ENCODE measurements at places on chromosomes 3 and 15.

DNA sequence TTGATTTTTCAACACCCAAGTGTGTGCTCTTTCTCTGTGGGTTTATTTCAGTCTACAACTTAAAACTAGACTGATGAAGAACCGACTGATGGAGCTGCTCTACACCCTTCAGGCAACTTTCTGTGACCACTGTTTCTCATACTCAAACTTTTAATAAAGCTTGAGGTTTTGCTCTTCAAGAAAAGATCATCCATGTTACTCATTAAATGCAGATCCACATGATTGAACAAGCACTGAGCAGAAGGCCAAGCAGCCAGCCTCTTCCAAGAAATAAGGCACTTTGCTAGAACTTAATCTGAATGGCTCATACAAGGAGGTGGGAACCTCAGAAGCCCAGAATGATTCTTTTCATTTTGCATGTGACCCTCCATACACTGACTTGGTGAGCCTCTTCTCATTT is 8.7 kb downstream of the SLC27A2 start:
- DNase-seq: no peak

- no peak for DNase-seq
Observed at GRCh38 chr15:99212406-99212805, 37.0 kb downstream of the TTC23 start.

DNA sequence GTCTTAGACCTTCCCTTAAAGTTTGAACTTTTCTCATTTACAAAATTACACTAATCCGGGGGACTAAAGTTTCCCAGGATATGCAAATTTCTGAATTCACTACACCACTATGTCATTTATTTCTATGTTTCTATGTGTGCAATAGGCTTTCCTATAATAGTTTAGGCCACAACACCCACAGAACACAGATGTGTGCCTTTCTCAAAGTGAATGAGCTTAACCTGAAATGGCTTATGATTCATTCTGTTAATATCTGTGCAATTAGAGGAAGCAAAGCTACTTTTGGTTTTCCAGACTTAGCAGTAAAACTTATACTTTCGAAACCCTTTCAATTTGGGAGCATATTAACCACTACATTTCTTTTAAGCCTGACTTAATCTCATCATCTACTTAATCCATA is 748.1 kb downstream of the GBE1 start:
- no peak for DNase-seq

GRCh38 chr3:64133987-64134386 is 91.3 kb downstream of the PRICKLE2 start:
- no peak for DNase-seq

GRCh38 chr15:70956201-70956995 is 63.8 kb downstream of the LRRC49 start:
- DNase-seq: no peak

GRCh38 chr3:14141144-14141543 is 16.3 kb downstream of the TMEM43 start:
- DNase-seq: no peak

DNA sequence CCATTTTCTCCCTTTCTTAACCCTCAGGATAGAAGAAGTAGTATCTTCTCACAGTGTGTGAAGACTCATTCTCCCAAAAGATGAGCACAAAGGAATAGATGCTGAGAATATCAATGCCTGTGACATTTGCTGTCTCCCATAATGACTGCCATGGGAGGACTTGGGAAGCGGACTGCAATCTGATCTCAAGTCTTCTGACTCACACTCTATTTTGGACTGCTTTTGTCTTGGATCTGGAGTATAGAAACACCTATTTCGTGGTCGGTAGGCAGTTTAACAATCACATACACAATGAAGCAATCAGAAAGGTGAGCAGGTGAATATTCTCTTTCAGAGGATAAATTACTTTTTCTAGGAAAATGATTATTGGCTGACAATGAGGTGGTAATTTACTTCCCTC is 852.0 kb downstream of the FHIT start:
- no peak for DNase-seq

- no peak for DNase-seq
Observed at GRCh38 chr3:137992592-137992991, 17.4 kb upstream of the CLDN18 start.

DNA sequence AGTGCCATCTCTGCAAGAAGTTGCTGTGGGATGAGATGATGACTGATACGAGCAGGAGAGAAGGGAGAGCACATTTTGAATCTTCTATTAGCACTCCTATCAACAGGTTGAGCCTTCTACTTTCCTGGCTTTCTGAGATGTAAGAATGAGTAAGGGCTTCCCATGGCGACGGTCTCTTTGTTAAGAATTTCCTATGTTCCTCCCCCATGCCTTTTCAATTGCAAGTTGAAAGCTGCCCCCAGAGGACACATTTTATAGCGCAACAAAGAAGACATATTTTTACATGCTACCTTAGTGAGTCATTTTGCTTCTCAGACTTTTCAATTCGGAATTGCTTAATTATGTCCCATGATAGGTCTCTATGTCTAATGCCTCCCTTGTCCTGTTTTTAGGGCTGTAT is 71.3 kb upstream of the LRTM1 start:
- no peak for DNase-seq

DNA sequence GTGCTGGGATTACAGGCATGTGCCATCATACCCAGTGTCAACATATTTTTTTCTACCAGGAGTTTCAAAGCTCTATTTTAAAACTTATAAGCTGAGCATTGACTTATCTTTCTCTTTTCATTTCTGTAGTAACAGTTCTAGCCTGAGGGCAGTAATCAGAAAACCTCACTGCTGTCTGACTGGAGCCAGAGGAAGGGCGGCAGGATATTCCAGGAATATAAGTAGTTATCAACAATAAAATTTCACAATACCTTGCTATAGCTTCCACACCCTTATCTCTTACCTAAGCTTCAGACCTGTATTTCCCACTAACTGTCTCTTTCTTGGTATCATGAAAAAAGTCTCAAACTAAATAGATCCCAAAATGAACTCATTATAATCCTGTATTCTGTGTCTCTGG is 5.1 kb upstream of the NEDD4 start:
- DNase-seq: no peak

GRCh38 chr3:183814240-183814639 is 11.1 kb downstream of the MAP6D1 start:
- no peak for DNase-seq

- DNase-seq: no peak
Observed at GRCh38 chr3:111761309-111761795, 97.7 kb upstream of the PHLDB2 start.

- no peak for DNase-seq
Observed at GRCh38 chr15:42034628-42035434, 14.0 kb upstream of the PLA2G4E start.

- no peak for DNase-seq
Observed at GRCh38 chr15:57307527-57308169, 68.7 kb upstream of the CGNL1 start.

DNA sequence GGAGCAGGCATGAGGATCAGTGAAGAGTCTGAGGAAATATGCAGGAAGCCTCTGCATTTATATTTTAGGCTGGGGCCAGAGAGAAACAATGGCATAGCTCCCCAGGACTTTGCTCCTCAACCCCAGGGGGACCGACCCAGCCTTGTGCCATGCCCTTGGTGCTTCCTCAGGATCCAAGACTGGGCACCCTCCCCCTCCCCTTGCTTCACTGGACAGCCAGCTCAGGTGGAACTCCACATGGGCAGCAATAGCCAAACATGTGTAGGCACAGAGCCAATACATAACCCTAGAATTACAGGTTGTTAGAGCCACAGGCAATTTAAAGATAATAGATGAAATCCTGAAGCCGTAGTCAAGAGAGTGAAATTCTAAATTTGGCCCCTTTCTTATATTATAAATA is 73.0 kb upstream of the ETV5 start:
- DNase-seq: no peak

DNA sequence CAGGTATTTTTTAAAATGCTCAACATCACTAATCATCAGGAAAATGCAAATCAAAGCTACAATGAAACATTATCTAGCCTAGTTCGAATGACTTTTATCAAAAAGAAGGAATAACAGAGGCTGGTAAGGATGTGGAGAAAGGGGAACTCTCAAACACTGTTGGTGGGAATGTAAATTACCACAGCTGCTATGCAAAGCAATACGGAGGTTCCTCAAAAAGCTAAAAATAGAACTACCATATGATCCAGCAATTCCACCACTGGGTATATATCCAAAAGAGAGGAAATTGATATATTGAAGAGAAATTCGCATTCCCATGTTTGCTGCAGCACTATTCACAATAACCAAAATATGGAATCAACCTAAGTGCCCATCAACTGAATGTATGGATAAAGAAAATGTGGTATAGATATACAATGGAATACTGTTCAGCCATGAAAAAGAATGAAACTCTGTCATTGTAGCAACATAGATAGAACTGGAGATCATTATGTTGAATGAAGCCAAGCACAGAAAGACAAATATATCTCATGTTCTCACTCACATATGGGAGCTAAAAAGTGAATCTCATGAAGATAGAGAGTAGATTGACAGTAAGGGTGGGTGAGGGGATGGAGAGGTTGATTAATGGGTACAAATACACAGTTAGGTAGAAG is 19.7 kb upstream of the CLN6 start:
- DNase-seq: no peak

- DNase-seq: no peak
Observed at GRCh38 chr15:100937171-100937570, 18.0 kb downstream of the LRRK1 start.

DNA sequence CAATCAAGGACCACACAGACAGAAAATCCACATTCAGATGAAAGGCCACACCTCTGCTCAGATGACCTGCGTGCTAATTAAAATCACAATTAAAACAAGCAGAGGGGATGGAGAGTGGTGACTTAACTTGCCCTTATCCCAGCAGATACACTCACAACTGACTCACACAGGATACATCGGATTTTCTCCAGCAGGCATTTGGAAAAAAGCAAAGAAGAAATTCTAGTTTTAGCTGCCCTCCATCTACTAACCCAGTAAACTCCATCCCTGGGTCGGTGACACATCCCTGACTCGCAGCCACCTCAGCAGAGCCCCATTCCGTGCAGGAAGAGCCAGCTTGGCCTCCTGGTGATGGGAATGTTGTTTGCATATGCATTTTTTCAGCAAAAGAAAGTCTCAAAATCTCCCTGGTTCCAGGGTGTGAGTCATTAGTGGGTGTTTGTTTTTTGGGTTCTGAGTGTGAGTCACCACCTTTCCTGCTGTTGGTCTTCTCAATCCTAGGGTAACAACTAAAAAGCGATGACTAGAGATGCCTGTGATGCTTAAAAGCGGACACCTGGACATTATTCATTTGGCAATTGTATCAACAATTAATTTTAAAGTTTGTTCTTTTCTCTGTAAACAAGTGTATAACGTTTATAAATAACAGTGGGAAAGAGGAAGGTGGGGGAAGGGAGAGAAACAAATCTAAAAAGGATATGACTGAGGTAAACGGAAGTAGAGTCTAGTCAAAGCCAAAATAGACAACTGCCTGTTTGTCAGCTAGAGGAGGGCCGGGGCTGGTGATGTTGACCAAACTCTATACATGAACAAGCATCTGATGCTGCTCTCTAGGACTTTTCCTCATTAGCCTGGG is 49.8 kb upstream of the SLC4A7 start:
- peak; percentile 27 for DNase-seq

GRCh38 chr3:117218641-117219048 is 509.1 kb downstream of the TUSC7 start:
- no peak for DNase-seq

DNA sequence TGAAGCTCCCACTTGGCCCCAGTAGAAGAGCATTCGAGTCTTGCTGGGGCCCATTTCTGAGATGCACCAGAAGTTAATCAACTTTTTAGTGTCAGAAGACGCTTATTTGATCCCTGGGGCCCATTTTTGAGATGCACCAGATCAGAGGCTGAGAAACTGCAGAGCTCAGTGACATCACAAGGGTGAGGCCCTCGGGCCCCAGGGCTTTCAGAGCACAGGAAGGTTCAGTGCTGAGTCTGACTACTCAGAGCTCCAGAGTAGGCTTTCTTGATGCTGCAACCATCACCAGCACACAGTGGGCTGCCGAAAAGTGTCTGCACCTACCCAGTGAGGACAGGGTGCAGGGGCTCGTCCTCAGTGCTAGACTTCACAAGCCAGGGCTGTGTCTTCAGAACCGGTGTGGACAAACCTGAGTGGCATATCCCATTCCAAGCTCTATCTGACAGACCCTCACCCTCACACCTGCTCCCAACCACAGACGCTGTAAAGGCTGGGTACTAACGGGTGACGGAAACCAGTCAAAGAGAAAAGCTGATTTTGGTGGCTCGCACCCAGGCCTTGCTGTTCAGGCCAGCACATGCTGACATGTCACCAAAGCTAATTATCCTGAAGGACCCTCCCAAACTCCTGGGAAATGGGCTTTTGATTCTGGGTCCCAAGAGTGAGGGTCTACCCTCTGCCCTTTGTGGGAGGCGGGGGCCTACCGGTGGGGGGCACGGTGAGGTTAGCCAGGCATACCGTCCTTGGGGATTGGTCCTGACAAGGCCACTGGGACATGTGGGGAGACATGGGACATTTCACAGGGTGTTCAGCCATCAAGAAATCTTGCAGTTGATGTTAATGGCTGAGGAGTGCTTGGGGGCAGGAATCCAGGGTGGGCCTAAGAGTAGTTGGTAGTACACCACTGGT is 83.0 kb downstream of the PDCD6IP start:
- DNase-seq: no peak

GRCh38 chr15:72766780-72767179 is 16.8 kb downstream of the ADPGK start:
- DNase-seq: no peak

GRCh38 chr15:98873441-98874218 is 134.0 kb downstream of the PGPEP1L start:
- DNase-seq: no peak

DNA sequence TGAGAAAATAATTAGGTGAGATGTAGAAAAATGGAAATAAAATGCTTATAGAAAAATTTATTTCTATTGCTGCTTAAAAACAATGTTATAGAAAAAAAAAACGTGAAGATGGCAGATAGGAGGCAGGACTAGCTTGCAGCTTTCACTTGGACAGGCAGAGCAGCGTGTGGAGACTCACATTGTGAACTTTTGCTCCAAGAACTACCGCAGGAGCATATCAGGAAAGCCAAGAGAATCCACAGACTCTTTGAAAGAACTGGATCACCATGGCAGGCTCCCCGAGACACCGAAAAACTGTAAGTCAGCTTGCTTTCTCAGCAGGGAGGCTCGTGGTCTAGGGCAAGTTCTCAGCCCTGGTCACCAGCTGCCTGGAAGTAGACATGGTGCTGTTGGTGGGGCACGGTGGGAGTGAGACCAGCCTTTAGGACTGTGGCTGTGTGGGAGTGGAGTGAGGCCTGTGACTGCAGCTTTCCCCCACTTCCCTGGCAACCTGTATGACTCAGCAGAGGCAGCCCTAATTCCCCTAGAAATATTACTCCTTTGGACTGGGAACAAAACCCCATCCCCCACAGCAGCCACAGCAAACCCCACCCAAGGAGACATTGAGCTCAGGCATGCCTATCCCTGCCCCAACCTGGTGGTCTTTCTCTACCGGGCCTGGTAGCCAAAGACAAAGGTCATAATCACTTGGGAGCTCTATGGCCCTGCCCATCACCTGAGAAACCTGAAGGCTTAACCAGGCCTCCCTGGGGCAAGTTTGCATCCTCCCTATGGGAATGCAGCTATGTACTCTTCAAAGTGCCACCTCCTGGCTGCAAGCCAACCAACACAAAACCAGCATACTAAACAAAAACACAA is 22.8 kb downstream of the STRIT1 start:
- no peak for DNase-seq

GRCh38 chr3:193614430-193614829 is 21.4 kb downstream of the OPA1 start:
- DNase-seq: no peak

- DNase-seq: no peak
Observed at GRCh38 chr15:62506217-62506805, 341.2 kb upstream of the C2CD4B start.

GRCh38 chr3:71465371-71466036 is 118.0 kb downstream of the FOXP1 start:
- DNase-seq: no peak

All from stimulated activated CD4-positive, alpha-beta T cell treated with anti-CD3 and anti-CD28 coated beads, Interleukin-2, amount 100 ng/mL, for 24 hours (primary cell).